ENCODE measurements at places on chromosomes 16 and 17.

DNA sequence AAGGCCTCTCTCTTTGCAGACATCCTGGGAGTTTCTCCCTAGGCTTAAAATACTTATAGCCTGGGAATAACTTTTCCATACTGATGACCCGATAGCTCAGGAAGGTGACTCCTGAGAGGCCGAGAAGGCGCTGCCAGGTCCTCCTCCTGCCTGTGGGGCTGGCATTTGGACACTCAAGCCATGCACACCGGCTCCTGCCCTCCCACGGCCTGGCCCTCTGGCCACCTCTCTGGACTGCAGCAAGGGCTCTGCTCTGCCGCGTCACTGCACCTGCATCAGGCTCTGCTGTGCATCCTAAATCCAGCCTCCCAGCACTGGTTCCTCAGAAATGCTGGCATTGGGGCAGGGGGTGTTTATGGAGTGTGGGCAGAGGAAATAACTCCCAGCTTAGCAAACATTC lies 14.2 kb downstream of the KCNG4 start:
- DNase-seq = no peak

GRCh38 chr16:8720080-8720966 lies 45.9 kb downstream of the ABAT start:
- DNase-seq = no peak

GRCh38 chr17:63592797-63593196 lies 7.9 kb upstream of the TACO1 start:
- no peak for DNase-seq

DNA sequence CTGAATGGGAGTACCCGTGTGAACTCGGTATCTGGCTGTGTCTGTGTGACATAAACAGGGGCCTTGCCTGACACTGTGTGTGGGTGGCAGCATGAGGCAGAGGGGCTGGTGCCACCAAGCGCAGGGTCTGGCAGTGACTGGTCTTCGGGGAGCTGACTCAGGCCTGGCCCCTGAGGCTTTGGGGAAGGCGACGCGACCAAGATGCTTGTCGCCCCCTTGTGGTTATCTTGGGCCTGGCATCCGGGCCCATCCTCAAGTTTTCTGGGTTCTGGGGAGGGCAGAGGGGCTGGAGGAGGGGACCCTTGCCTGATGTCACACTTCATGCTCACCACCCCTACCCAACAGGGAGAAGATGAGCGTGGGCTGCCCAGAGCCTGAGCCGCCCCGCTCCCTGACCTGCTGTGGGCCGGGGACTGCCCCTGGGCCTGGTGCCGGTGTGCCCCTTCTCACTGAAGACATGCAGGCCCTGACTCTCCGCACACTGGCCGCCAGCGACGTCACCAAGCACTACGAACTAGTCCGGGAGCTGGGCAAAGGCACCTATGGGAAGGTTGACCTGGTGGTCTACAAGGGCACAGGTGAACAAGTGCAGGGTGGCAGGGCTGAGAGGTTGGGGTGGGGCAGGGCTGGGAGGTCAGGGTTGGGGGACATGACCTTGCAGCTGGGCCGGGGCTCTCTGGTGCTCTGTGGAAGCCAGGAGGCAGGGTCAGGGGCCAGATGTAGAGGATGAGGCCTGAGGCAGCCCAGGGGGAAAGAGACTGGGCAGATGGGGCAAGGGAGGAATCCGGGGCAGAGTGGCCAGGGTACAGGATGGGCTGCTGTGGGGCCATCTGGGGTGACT lies 24.9 kb downstream of the SBK1 start:
- peak; percentile 74 for DNase-seq

DNA sequence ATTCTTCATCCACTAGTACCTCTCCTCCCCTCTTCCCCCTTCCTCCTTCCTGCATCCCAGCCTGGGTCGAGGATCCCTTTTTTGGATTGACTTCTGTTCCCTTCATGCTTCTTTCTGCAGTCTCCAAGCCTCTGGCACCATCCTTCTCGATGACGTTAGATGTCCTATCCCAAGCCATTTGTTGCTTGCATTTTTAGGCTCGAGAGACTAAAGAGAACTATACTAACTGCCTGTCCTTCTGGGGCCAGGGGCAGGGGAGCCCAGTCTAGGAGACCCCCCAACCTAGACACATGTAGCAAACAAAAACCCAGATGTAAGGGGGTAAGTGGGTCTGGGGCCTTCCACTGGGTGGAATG lies 23.9 kb downstream of the UNK start:
- DNase-seq = no peak

GRCh38 chr16:262121-262745 lies 13.5 kb downstream of the RGS11 start:
- no peak for DNase-seq

GRCh38 chr16:81444448-81445121 lies at the start of gene CMIP:
Gene CMIP (plus strand): TSS chr16:81444808.
- peak; percentile 73 for DNase-seq

DNA sequence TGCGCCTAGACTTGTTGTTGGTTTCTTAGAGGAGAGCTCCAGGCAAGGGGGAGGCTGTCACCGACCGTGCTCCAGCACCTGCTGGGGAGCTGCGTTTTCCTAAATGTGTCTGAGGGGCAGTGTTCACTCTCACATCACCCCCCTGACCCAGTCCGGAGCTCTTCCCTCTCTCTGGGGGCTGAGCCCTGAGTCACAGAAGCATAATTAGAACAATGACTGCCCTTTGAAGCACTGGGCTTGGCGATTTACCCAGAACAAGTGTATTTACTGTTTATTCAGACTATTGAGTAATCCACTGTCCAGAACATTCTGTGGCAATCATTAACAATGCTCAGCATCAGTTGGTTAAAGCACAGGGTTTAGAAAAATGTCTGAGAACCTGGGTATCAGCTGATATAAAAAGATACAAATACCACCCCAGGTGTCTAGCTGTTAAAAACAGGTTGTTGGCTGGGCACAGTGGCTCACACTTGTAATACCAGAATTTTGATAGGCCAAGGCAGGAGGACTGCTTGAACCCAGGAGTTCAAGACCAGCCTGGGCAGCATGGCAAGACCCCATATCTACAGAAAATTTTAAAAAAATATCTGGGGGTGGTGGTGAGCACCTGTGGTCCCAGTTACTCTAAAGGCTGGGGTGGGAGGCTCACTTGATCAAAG lies 8.1 kb downstream of the CES4A start:
- no peak for DNase-seq

DNA sequence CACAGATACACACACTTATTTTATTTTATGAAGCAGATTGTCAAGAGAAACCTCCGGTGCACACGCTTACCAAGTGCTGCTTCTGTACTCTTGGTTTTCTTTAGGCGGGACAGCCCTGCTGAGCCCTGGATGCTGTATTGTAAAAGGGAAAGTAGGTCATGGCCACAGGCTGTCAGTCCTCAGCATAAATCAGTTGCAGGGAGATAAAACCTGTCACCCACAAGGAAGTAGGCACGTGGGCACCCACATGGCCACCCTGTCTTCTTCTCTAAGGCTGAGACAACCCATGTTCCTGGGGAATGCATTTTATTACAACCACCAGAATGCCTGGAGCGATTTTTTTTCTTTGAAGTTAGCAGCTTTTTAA lies 59.3 kb downstream of the ASIC2 start:
- DNase-seq = no peak

GRCh38 chr16:62642677-62643076 lies 606.4 kb upstream of the CDH8 start:
- DNase-seq = no peak

- DNase-seq = no peak
These were observed 27.5 kb upstream of the ADCY7 start for GRCh38 chr16:50238868-50239301.

DNA sequence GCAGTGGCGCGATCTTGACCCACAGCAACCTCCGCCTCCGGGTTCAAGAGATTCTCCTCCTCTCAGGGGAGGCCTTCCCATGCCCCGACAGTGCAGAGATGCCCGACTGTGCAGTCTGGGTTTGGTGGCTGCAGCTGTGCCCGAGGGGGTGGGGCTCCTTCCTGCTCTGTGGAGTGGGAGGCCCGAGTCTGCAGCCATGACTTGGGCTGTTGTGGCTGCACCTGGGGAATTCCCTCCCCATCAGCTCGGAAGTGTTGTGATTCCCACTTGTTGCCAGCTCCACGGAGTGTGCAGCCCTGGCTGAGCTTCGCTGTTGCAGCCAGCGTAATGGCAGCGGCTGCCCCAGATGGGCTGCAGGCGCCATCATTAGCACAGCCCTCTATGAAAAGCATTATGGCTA lies 66.4 kb upstream of the SMIM36 start:
- peak; percentile 23 for DNase-seq

- no peak for DNase-seq
These were observed 134.9 kb upstream of the CDH5 start for GRCh38 chr16:66231452-66232160.

GRCh38 chr16:54953461-54953860 lies 22.8 kb downstream of the IRX5 start:
- DNase-seq = no peak

Data from activated CD4-positive, alpha-beta T cell treated with anti-CD3 and anti-CD28 coated beads, Interleukin-2, amount 50 U/mL, for 1 hour (primary cell).